Fibroblast of skin of scalp (primary cell): ENCODE measurements at places on chromosomes 16 and 17.

DNA sequence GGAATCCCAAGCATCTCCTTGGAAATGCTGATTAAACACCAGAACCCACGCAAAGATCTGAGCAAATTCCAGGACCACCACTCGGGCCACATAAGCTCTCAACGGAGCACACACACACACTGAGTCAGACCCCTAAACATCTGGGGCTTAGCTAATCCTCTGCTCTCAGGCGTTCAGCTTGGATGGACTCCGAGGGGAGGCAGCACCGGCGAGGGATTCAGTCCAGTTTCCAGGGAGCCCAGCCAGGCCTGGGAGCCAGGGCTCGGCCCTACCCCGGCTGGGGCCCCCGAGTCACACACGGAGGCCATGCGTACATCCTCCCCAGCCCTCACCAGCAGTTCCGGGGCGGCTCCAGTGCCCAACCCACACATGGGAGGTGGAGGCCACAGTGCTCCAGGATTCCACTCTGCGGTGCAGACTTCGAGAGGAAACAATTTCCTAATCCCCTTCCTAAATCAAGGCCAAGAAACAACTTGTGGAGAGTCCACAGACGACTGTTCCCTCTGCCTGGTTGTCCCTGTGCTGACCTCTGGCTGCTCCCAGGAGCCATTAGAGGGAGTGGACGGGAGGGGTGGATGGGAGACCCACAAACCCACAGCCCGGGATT, 70.5 kb downstream of the GAS7 start:
- DNase-seq, result peak; percentile 97

GRCh38 chr17:78408476-78409050, 30.1 kb downstream of the PGS1 start:
- DNase-seq, result no peak

DNA sequence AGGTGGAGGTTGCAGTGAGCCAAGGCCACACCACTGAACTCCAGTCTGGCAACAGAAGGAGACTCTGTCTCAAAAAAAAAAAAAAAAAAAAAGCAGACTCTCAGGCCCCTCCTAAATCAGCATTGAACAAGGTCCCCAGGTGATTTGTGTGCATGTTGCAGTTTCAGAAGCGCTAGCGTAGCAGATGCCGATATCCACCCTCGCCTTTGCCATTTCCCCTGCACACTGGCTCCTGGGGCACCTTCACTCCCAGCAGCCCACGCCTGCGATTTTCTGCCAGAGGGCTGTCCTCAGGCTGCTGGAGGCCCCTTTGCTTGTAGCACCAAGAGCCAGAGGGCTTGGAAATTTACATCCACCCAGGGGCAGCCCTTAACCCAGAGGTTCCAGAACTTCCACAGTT, 95.6 kb downstream of the WSCD1 start:
- DNase-seq, result no peak

DNA sequence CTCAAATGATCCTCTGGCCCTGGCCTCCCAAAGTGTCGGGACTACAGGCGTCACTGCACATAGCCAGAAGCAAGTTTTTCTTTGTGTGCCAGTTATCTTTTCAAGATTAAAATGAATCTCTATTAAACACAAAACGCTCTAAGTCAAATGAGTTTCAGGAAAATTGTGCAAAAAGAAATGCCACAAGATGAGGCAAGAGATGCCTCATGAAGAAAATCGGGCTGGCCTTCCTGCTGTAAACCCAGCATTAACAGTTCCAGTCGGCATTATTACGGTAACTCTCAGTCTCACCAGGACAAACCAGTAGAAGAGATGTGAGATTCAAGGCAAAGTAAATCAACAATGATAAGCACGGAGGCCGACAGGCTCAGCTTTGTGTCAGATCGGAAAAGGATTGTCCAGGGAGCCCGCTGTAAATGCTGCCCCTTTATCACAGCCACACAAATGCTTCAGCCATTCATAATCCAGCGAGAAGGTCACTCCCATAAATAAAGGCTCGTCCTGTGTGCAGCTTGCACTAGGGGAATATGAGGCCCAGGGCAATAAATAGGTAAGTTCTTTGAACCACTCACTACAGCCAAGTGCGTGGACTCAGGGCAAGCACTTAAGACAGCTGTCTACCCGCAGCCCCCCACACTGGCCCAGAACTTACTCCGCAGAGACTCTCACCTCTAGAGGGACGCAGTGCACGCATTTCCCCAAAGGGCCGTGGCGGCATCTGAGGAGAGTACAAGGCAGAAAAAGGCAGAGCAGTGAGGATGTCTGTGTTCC, 27.2 kb downstream of the NPLOC4 start:
- DNase-seq, result no peak

GRCh38 chr16:9798474-9798873, 383.8 kb downstream of the GRIN2A start:
- no peak for DNase-seq

DNA sequence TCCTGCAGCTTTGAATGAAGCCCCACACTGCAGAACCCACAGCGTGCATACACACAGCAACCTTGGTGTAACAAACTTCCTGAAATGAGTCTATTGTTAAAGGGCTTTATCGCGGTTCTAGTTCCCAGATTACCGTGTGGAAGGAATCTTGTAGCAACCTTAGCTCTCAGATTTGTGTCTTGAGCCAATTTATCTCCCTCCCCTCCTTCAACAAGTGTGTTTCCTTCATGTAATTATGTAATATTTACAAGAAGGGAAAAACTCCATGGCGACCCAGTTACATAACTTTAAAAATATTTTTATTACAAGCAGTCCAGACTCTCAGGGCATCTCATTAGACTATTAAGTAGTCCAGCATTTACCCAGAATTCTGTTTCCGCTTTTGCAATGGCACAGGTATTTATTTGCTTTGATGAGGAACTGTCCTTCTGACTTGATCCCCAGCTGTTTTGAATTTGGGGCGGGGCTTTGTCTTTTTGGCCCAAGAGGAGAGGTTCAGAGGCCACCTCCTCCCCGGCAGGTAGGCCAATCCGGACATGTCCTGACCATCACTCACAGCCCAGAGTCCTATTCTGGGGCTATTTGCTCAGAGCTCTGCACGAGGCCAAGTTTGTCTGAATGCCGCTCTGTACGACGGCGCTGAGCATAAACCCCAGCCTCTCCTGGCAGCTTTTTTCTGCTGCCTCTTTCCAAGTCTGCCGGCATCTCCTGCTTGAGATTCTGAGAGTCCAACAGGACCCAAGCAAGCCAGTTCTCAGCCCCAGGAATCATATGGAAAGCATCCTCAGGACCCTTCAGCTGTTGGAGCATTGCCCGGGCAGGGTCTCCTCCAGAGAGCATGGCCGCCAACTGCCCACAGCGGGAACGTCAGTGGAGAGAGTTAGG, 35.6 kb downstream of the CLEC16A start:
- DNase-seq, result no peak

DNA sequence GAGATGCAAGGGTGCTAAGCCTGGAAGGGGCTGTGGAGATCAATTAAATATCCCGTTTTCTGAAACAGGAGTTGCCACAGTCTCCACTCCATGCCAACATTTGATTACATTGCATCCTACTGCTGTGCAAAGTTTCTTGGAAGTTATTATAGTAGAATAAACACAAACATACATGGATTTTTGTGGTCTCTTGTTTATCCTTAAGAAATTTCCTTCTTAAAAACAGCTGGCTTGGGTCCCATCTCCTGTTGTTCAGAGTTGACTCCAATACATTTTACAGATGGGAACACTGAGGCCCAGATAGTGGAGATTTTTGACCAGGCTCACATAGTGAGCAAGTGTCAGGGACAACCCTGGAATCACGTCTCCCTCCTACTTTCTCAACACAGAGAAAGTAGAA, 124.0 kb upstream of the ADAMTS18 start:
- DNase-seq, result no peak

- DNase-seq, result peak; percentile 14
Measured at GRCh38 chr16:78505544-78506366, 406.3 kb downstream of the WWOX start.

DNA sequence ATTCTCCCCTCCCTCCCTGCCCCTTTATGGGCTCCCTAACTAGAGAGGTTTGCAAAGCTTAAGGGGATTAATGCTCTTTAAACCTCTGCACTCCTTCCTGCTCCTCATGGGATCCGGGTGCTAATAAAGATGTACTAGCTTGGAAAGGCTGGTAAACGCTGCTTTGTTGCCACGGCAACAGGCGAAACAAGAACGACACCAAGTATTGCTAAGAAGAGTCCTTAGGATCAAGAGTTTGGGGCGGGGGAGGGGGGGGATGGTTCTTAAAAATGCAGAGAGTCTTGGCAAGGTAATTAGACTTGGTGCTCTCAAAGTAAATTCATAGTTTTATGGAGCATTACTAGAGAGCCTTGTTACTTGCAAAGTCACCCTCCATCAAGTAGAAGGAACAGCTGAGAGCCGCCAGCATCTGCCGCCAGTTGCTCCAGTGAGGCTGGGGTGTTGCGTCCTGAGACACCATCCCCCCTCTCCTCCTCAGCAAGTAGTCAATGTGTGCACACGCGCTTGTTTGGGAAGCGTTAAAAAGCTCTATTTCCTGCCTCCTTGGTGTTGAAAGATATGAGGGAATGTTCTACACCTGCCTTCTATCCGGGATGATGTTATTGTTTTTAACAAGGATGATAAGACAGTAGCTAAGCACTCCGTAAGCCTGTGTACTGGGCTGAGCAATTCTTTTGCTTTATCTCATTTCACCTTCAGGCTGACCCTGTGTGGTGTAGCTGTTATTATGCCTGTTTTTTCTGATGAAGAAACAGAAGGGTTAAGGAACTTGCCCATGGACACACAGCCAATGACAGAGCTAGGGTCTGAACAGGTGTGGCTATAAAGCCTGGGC, 190.9 kb downstream of the CCDC182 start:
- peak; percentile 27 for DNase-seq

DNA sequence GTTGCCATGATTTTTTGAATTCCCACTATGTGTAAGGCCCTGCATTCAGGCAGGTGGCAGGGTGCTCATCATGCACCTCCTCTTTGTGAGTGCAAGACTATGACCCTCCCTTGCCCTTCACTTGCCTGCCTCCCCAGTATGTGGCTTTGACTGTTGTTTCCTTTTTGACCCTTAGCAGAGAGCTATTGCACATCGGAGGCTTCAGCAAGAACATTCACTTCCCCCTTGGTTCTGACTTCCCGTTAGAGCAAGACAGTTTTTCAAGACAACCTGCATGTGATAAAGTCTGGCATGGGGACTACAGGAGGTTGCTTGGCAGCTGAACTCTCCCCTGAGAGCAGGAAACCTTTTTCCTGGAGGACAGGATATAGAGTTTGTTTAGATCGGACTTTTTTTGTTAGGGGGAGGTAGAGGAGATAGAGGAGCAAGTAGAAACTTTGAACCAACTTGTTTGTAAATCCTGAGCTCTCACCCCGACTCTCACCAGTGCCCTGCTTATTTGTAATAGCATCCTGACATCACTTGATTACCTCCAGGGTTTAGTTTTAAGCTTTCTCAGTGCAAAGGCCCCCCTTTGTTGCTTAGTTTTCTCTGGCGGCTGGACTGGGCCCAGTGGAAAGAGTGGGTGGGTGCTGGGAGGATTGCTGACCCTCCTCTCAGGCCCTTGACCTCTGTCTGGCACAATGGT, 34.3 kb downstream of the LIMD2 start:
- no peak for DNase-seq

- DNase-seq, result no peak
Measured at GRCh38 chr16:23428351-23428750, 24.6 kb downstream of the COG7 start.

- no peak for DNase-seq
Measured at GRCh38 chr16:31083556-31083955, 5.2 kb downstream of the PRSS53 start.

DNA sequence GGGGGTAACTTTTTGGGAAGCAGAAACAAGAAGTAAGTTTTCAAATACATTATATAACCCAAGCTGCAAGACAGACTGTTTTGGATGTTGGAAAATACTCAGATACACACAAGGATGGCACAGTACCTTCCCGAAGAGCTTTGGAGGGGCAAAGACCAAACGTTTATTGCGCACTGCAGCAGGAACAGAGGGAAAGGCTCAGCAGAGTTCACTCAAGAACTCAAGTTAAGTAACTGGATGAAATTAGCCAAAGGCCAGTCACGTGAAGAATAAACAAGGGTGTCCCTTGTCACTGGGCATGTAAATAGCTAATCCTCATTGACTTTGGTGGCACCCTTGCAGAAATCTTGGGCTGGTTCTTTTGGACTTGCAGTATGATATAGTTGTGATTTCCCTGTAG, 2.8 kb downstream of the PDK2 start:
- DNase-seq, result no peak

DNA sequence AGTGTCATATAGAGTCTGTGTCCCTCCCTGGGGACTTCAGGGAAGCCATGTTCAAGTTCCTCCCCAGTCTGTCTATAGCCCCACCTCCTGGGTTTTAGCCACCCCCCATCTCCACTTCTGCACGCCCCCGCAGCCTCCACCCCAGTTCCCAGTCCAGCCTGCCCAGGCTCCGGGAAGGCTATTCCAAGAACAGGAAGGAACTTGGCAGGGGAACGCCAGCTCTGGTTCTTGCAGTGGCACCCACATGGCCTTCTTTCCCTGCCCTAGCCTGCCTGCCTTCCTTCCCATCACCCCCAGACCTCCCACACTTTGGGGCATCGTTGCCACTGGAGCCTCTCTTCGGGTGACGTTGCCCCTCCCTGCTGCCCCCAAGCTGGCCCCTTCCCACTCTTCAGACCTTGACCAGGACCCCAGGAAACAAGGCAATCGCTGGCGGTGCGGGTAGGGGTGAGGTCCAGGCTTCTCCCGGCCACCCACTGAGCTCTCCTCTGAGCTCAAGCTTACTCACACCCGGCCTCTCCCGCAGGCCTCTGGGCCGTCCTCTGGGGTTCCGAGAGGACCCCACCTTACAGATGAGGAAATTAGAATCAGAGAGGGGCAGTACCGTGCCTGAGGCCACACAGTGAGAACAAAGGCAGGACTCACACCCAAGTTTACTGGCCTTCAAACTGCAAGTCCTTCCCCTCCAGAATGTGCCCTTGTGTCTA, 9.2 kb upstream of the CES4A start:
- peak; percentile 30 for DNase-seq

- DNase-seq, result no peak
Measured at GRCh38 chr17:3469529-3469928, 2.1 kb downstream of the SPATA22 start.

- DNase-seq, result no peak
Measured at GRCh38 chr17:22273308-22273707, 581.0 kb downstream of the KCNJ18 start.

- DNase-seq, result peak; percentile 44
Measured at GRCh38 chr17:732902-733720, 715 bp downstream of the TLCD3A start.

GRCh38 chr17:36992701-36993100, 43.9 kb downstream of the AATF start:
- DNase-seq, result no peak

DNA sequence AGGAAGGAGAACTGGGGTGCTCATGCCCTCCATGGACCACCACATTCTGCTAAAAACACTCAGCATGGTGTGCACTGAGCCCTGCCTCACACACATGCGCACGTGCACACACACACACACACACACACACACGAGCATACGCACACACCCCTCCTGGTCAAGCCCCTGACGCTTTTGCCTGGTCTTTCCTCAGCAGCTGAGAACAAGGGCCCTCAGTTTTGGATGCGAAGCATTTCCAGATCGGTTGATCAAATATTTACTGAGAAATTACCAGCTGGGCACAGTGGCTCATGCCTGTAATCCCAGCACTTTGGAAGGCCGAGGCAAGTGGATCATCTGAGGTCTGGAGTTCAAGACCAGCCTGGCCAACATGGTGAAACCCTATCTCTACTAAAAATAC, 20.1 kb upstream of the RAI1 start:
- no peak for DNase-seq
